ENCODE measurements at places on chromosomes 6 and 20.

DNA sequence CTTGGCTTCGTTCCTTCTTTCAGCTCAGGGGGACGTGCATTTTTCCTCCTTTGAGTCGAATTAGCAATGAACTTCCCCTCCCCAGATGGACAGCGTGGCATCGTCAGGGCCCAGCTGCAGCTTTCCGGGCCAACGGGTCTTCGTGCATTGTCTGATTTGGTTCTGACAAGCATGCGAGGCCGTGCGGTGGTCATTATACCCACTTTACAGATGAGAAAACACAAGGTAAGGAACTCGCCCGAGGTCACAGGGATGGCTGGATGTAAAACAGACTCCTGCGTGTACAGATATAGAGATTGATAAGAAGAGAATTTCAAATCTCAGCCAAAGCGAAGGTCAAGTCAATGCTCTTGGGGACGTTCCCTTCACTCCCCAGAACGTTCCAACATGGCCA, 187.6 kb upstream of the SULF2 start:
- no peak for DNase-seq

GRCh38 chr20:31915491-31916280, 36.2 kb downstream of the PDRG1 start:
- DNase-seq = no peak

DNA sequence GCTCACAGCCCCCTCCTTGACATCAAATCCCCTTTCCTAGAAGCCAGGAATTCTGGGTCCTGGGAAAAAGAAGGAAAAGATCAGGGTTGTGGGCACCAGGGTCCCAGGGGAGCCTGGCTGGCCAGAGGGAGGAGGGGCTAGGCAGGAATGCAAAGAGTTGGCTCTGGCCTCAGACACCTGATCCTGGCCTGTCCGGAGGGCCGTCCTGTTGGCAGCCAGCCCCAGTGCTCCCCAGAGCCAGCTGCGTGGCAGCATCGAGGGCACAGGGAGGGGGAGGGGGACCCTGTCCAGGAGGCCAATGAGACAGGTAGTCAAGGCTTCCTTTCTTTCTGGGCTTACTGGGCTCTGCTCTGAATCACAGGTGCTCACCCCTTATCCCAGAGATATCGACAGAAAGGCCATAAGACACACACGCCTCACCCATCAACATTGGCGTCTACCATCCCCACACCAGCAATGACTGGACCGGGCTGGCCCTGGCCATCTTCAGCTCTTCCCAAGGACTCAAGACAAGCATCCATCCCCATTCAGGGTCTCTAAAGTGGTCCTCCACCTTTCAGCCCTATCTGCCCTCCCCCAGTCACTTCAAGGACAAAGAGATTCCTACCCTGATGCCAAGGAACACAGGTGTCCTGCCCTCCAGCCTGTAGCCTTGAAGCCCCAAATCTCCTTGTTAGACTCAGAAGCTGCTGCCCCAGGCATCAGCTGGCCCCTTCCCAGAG, 723 bp downstream of the COL11A2 start:
- no peak for DNase-seq

DNA sequence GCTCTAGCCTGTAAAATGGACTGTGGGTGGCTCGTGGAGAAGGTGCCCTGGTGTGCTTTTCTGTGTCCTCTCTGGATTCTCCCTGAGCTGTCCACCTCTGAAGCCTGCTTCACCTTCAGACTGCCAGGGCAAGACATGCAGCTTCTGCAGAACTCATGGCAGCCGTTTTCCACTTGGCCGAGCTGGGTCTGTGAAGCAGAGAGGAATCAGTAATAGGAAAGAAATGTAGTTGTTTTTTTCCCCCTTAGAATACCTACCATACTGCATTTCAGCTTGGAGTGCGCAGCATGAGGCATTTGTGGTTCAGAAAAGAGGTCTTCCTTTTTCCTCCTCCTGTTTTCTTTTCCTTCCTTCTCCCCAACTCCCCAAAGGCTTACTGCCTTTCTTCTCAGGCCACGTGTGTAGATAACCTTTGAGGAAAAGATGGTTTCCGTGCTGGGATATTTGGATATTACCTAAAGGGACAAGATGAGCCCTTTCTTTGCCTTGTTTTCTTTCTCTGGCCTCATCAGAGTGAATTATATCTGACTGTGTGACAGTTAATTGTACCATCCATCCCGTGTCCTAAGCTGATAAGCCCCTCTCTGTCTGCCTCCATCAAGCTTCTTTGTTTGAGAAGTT, 39.4 kb downstream of the RREB1 start:
- DNase-seq = no peak

GRCh38 chr20:33345342-33345741, 56.0 kb downstream of the CDK5RAP1 start:
- DNase-seq = no peak

DNA sequence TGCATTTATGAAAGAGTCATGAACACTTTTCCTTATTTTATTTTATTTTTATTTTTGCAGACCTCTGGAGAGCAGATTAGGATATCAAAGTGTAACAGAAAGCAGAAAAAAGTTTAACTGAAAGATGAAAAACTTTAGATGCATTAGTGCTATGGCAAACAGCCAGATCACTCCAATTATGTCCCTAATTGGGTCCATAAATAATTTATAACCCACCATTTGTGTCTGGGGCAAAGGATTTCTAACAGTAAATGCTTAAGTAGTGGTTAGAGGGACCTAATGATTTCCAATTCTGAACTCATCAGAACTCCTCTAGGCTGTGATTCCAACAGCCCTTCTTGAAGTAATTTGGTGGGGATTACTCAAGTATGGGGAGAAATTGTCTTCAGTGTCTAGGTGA, 93.7 kb upstream of the PROKR2 start:
- DNase-seq = no peak

DNA sequence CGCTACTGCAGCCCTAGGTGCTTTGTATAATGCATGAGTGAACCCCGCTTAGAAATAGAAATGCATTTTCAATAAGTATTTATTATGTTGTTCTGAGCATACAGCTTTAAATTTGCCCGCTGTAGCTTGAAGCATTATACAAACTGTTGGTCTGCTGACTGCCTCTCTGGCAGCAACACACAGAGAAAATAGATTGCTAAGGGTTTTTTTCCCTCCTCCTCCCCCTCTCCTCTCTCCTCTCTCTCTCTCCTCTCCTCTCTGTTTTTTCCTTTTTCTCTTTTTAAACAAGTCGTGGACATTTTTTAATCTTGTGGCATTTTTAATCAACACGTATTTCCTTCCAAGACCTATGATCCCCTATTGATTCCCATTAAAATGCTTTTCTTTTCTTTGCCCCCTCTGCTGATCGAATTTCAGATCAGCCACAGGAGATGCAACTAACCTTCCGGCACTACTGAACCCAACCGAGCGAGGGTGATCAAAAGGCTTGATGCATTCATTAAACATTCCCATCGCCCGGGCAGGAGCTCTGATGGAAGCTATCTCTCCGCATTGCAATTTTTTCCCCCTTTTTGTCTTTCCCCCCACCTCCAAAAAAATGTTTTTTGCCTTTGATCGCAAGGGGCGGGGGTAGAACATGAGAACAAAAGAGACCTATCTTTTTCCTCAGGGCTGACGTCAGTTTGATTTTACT, 90.7 kb upstream of the ARID1B start:
- peak; percentile 6 for DNase-seq

GRCh38 chr6:14430218-14430617, 312.6 kb downstream of the CD83 start:
- DNase-seq = no peak

GRCh38 chr6:13259393-13259792, 68.9 kb downstream of the TBC1D7 start:
- no peak for DNase-seq

DNA sequence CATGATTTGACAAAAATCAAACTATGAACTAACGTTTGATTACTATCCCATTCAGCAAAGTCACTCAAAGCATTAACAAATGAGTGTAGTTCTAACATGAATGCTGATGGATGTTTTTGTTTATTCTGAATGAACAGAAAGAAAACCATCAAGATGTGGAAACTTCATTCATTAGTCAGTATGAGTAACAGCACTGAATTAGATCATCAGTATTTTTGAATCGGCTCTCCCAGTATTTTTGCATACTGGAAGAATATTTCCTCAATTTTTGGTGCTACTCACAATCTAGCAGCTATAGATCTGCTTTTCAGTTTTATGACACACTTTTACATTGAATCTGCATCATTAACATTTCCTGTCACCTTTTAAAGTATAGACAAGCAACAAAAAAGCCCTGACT, 63.8 kb upstream of the CD83 start:
- DNase-seq = no peak

GRCh38 chr6:71513036-71513435, 224.4 kb downstream of the OGFRL1 start:
- DNase-seq = no peak

DNA sequence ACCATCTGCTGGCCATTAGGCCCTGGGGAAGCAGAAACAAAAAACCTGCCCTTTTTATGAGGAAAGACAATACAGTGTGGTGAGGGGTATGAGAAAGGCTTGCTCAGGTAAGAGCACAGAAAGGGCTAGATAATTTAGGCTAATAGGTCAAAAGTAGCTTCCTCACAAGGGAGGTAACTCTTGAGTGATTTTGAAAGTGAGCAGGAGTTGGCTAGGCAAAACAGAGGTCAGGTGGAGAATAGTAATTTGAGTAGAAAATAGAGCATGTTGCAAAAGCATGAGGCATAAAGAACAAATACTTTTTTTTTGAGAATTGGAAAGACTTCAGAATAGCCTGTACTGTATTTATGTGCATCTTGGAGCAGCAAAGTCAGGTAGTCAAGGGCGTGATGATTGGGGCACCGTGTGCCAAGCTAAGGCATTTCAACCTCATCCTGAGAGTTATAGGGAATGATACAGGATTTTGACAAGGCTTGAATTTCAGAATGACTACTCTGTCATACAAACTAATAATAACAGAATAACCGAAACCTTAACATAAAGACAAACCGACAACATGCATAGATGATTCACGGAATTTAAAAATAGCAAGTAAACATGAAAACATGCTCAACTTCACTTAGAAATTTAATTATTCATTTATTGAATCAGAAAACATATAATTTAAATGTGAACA, 123.0 kb upstream of the ENPP5 start:
- DNase-seq = no peak

DNA sequence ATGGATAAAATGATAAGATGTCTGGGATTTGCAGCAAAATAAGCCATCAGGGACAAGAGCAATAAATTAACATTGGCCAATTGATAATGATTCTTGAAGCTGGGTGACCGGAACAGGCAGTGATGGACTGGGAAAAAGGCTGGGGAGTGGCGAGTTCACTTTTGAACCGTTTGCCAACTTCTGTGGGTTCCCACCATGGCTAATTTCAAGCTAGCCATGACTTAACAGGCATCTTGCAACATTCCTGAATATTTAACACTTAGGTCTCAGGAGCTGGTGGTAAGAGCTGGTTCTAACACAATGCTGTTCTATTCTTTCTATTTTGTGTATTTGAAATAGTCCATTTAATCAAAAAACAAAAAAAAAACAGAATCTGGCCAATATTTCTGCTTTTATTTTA, 37.6 kb upstream of the CD83 start:
- DNase-seq = no peak

- DNase-seq = no peak
Measured at GRCh38 chr20:23745247-23745646, 5.5 kb downstream of the CST1 start.

- no peak for DNase-seq
Measured at GRCh38 chr20:32534661-32535240, 50.4 kb downstream of the NOL4L start.

DNA sequence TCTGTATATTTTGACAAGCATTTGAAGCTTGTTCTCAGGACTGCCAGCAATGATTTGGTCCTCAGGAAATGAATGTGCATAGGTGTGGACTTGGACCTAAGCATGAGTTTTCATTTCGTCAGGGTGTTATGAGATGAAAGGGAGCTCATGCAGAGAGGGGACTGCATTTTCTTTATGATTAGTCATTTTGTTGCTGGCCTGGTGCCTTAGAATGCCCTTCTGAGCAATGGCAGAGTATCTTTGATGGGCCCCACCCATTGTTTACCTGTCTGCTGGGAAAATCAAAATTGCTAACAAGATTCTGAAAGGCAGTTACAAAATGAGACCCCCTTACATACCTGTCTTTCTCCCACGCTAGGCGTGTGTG, 51.5 kb upstream of the MTHFD1L start:
- DNase-seq = no peak

DNA sequence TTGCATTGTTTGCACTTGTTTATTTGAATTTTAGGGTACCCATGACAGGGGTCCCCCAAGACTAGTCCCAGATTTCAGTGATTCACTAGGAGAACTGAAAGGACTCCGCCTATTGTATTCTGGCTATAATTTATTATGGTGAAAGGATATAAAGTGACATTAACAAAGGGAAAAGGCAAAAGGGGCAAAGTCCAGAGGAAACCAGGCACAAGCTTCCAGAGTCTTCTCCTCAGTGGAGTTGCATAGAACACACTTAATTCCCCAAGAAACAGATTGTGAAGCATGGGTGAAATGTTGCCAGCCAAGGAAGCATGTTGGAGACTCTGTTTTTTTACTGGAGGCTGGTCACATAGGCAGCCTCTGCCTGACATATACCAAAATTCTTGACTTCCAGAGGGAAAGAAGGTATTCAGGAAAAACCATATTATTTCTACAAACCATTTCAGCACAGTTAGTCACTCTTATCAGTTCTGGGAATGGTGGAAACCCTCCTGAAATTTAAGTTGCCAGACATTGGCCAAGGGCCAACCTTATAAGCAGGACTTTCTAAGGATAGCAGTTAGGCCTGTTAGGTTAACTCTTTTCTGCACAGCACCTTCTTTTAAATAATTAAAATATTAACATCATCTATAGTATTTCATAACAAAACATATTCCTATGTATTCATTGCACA, 71.8 kb downstream of the FIG4 start:
- DNase-seq = no peak

GRCh38 chr6:107600121-107600520, 110.2 kb downstream of the SOBP start:
- no peak for DNase-seq

- DNase-seq = no peak
Measured at GRCh38 chr6:152166897-152167296, 359.4 kb downstream of the ESR1 start.

DNA sequence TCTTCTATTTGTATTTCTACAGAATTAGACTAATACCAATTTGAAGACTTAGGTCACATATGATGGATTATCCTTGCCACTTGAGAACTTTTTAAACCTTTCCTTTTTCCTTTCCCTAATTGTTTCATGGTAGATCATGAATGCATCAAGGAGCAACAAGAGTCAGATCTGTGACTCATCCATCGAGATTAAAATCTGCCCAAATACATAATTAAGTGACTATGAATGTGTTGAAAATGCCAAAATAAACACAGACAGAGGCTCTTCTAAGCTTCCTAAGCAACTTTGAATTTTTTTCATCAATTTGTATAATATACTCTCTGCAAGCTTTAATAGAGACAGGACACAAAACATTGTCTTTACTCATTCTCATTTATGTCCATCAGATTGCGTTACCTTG, 23.5 kb upstream of the HTR1E start:
- DNase-seq = no peak
